ENCODE measurements at places on chromosomes 4 and X. TPM values are rescaled to one million over a fixed set of nuclear protein-coding genes. Genes with fewer than 3 reads are reported as not detected.

DNA sequence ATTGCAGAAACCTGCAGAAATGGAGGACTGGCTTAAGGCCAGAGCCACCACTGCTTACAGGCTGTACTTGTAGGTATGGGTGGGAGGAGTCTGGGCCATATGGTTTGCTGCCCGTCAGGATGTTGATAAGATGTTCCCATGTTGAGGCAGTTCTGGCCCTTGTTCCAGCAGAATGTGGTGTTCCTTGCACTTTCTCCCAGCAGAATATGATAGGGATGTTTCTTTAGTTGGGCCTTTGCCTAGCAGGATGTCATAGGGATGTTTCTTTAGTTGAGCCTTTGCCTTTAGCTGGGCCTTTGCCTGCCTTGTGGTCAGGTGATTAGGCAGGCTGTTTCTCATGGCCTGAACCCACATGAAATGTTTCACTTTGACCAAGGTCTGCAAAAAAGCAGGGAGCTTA, 139.1 kb upstream of the PAQR3 start:
- H3K4me1 ChIP-seq: no peaks in the 10 kb centered on the region
- H3K27ac ChIP-seq: no peak overlapping the region
- H3K27me3 ChIP-seq: no peaks in the 10 kb centered on the region
- no peak overlapping the region for H3K4me3 ChIP-seq
- no peak for DNase-seq

- no peak overlapping the region for H3K4me3 ChIP-seq
- H3K27ac ChIP-seq: no peak overlapping the region
- H3K36me3 ChIP-seq: no peaks in the 10 kb centered on the region
- H3K4me1 ChIP-seq: no peaks in the 10 kb centered on the region
- no peaks in the 10 kb centered on the region for H3K27me3 ChIP-seq
- DNase-seq: no peak
Measured at GRCh38 chr4:90540536-90540935, 413.3 kb downstream of the CCSER1 start.

Gene TSPAN7
- 38.5 TPM for total RNA-seq

DNA sequence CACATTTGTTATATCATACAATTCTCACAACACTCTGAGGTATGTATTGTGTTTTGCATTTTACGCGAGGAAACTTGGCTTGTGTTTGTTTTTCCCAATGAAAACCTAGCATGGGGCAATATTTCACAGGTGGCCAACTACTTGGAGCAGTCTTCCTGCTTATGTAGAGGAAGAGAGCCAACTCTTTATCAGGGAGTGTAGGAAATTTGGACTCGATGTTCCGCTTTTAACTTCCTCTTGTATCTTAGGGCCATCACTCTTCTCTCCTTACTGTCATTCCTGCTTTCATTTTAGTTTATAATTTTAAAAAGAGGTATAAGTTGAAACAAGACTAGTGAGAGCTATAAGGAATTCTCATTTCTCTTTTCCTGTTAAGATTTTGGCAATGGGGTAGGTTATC, 107.7 kb upstream of the RPS6KA3 start:
- DNase-seq: no peak
- H3K4me3 ChIP-seq: no peak overlapping the region

- no peak for DNase-seq
- peaks cover 24% of the 10 kb centered on the region for H3K4me1 ChIP-seq
- no peak overlapping the region for H3K4me3 ChIP-seq
- no peaks in the 10 kb centered on the region for H3K27me3 ChIP-seq
- H3K27ac ChIP-seq: no peak overlapping the region
Measured at GRCh38 chr4:158018221-158018830, 154.5 kb downstream of the GASK1B start.
